ENCODE measurements at places on chromosomes 4 and X.

DNA sequence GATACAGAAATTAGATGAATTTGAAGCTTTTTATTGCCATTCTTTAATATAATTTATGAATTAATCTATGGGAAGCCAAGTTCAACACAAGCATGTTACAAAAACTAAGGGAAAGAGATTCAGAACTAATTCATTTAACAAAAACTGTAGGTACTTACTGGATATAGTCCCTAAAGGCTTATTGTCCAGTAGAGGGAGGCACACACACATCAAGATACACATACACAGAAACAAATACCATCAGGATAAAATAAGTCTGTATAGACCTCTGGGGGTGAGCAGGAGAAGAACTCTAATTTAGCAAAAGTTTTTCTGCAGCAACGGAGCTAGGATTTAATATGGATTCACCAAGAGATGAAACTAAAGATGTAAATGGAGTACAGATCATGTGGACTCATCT, 83.0 kb upstream of the IL13RA1 start:
- no peak for DNase-seq

- DNase-seq: no peak
Measured at GRCh38 chr4:112094330-112094729, 50.9 kb upstream of the FAM241A start.

GRCh38 chr4:61193863-61194262, 6.3 kb upstream of the ADGRL3 start:
- DNase-seq: no peak

- DNase-seq: no peak
Measured at GRCh38 chr4:93791570-93792195, 36.9 kb upstream of the ATOH1 start.

DNA sequence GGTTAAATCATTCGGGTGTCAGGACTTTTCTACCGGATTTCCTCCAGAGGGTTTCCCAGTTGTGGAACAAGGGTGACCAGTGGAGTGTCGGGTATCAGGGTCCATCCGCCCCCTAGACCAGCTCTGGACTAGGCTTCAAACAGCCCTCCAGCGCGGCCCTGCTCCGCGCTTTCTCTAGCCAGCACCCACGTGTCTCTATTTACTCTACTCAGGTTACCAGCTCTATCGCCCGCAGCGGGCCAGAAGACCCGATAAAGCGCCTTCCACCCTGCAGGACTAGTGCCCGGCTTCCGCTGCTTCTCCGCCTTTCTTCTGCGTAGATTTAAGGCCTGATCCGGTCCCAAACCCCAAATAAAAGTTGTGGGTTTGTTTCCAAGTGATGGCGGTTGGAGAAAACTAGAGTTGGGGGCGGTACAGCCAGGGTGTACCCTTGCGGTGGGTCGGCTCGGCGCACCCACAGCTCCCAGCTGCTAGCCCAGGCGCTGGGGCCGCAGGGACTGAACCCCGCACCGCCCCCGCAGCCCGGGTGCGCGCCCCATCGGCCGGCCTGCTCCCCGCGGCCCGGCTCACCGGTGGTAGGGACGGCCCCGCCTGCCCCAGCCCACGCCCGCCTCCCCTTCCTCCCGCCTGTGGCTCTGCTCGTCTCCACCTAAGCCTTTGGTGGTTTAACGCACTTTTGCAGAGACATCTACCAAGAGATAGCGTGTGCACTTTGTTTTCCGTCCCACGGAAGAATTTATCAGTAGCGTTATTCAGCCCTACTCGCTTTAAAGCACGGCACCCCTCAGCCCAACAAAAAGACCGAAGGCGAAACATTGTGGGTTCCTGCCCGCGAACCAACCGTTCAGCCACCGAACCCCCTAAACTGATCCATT, 2.1 kb downstream of the LEF1 start:
- peak; percentile 42 for DNase-seq

DNA sequence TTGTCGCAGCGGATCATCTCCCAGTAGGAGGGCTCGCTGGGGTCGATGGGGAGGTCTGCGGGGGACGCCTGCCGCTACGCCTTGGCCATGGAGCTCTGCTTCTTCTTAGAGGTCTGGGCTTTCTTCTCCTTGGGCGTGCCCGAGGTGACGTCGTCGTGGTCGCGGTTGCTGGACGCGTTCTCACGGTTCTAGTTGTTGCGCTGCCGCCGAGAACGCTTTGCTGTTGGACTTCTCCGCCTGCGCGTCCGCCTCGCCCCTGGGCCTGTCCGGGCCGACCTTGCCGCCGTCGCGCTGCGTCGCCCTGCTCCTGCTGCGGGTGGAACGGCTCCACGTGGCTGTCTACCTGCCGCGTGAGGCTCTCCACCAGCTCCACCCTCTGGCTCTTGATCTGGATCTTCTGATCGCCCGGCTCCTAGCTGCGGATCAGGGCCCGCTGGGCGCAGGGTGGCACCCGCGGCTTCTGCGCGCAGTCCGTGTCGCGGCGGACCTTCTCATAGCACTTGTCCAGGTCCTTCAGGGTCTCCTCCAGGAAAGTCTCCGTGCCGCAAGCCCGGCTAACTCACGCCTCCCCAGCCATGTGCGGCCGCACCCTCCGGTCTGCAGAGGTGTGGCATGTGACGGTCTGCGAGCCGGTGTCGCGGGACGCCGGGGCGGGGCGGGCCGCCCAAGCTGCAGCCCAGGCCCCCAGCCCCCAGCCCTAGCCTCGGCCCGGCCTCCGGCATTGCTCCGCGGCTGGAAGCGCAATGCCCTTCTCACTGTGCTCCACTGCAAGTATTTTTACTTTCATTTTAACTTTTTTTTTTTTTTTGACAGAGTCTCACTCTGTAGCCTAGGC, 40.5 kb upstream of the OGT start:
- DNase-seq: peak; percentile 21

- no peak for DNase-seq
Measured at GRCh38 chr4:186798951-186799659, 75.4 kb upstream of the FAT1 start.

- no peak for DNase-seq
Measured at GRCh38 chr4:24655971-24656370, 71.6 kb upstream of the DHX15 start.

DNA sequence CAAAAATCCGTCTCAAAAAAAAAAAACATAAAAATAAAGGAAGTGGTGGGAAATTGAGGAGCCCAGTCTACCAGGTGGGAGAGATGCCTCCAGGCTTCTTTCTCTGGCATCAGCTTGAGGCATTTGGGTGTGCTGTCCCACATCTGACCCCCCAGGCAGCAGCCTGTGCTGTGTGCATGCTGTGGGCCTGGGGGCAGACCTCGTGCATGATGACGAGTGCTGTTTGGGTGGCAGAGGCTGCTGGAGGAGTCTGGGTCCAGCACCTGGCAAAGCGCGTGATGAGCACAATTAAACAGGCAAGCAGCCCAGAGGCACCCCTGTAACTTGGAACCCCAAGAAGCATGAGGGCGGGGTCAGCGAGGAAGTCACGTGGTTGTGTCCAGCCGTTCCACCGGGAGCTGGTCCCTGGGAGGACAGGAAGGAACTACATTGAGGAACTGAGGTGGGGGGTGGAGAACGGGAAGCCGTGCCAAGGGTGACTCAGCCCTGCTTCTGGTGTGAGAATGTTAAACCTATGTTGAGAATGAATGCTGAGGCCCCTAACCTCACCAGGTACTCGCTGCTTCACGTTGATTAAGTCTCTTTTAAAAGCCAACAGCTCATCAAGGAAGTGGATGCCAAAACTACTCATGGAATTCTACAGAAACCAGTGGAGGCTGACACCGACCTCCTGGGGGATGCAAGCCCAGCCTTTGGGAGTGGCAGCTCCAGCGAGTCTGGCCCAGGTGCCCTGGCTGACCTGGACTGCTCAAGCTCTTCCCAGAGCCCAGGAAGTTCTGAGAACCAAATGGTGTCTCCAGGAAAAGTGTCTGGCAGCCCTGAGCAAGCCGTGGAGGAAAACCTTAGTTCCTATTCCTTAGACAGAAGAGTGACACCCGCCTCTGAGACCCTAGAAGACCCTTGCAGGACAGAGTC, 6.1 kb downstream of the TACC3 start:
- DNase-seq: no peak

GRCh38 chrX:134453631-134454030, 6.3 kb upstream of the HPRT1 start:
- DNase-seq: no peak

- no peak for DNase-seq
Measured at GRCh38 chr4:2484185-2484584, 15.3 kb downstream of the RNF4 start.

GRCh38 chr4:107708225-107708624, 11.8 kb downstream of the PAPSS1 start:
- no peak for DNase-seq

DNA sequence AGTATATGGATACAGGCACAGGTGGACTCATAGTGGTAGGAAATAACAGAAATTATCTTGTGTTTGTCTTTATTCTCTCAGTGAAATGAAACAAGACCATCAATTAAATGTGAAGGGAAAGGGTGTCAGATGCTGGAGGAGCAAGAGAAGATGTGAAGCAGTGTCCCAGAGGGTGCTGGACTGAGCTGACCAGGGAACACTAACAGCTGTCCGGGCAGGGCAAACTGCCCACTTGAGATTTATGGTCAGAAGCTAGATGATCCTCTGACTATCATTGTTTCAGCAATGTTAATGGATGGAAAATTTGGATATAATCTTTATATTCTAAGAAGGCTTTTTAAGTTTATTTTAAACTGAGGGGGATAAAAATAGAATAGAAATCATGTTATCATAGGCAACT, 267.2 kb upstream of the SLC7A11 start:
- DNase-seq: no peak

GRCh38 chr4:128449251-128449650, 161.6 kb upstream of the PGRMC2 start:
- DNase-seq: no peak

DNA sequence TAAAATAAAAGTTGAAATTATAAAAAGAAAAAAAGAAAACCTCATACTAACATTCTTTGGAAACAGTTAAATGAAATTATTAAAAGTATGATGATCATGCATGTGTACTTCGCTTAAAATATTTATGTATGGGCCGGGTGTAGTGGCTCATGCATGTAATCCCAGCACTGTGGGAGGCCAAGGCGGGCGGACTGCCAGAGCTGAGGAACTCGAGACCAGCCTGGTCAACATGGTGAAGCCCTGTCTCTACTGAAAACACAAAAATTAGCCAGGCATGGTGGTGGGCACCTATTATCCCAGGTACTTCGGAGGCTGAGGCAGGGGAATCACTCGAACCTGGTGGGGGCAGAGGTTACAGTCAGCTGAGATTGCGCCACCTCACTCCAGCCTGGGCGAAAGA, 952.2 kb upstream of the FTHL17 start:
- DNase-seq: no peak

DNA sequence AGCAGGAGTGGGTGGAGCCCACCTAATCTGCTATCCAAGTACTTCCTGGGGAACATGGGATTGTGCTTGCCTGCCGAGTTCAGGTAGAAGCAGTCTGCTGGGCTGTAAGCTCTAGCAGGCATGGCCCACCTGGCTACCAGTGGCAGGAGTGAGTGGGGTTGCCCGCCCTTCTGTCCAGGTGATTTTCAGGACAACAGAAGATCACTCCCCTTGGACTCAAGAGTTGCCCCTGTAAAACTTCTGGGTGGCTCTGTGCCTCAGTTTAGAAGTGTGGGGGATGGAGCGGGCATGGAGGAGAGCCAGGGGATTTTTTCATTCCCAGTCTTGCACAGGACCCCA, 43.5 kb downstream of the NDST3 start:
- no peak for DNase-seq

GRCh38 chr4:85391589-85392410, 83.2 kb upstream of the ARHGAP24 start:
- no peak for DNase-seq

DNA sequence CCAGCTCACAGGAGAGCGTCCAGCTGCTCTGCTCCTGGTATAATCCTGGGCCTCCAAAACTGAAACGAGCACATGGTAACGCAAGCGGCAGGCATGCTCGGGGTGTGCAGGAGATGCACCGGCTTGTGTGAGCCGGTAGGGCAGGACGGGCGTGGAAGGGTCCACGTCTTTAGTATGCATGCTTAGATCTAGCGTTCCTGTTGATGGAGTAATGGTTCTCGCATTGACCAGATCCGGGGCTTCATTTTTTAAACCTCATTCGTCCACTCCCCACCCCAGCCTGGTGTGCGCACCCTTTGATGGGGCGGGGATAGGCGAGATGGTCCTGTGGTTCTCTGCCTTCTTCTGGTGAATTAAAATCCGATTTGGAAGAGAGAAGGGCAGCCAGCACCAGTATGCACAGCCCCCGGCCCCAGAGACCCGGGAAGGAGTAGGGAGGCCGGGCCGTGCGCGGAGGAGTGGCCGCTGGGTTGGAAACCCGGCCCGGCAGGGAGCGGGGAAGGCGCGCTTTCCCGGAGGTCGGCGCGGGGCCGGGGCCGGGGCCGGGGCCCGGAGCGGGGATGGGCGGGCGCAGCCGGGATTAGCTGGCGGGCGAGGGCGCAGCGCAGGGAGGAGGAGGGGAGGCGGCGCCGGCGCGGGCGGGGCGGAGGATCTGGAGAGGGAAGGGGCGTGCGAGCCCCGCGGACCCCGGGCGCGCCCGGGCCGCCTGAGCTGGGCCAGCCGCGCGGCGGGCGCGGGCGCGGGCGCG, 39.9 kb downstream of the FAM149A start:
- no peak for DNase-seq
